Urinary bladder (tissue), 4 donors: ENCODE measurements at places on chromosomes 16 and 17. TPM values are rescaled to one million over a fixed set of nuclear protein-coding genes. Genes with fewer than 3 reads are reported as not detected.

ATP2A3 gene
- polyA plus RNA-seq, result 28.1 TPM

KRTAP3-2 gene
- not detected for polyA plus RNA-seq

NETO2 gene
- polyA plus RNA-seq, result 2.2 TPM

C1QTNF8 gene
- polyA plus RNA-seq, result not detected

LRRC46 gene
- 0.30 TPM for polyA plus RNA-seq

CACNG5 gene
- not detected for polyA plus RNA-seq

RBFOX1 gene
- 0.72 TPM for polyA plus RNA-seq

AIPL1 gene
- not detected for polyA plus RNA-seq

ZNF469 gene
- 1.3 TPM for polyA plus RNA-seq

DNA sequence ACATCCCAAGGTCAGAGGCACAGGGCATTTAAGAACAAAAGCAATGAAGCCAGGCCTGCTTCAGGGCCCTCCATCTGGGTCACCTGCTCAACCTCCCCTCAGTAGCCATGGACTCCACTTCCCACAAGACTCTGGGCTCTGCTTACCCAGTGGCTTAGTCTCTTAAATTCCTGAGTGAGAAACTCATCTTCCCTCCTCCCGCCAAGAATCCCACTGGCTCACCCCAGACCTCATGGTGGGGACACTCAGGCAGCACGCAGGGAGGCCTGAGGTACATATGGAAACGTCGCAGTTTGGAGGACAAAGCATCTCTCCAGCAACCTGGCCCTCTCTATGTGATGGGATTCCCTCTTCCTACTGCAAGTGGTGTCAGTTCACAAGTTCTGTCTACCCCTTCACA lies 326.7 kb upstream of the CDH5 start:
- DNase-seq, result no peak

DNA sequence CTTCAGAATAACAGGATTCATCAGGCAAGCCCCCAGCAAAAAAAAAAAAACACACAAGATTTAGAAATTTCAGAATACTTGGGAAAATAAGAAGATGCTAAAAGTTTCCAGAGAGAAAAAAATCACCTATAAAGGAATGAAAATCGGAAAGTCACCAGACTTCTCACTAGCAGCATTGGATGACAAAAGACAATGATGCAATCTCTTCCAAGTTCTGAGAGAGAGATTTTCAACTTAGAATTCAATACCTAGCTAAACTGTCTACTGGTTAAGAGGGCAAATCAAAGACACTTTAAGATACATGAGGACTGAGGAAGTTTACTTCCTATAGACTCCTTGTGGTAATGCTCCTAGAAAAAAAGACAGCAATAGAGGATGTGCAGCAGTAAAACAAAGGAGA lies 23.9 kb upstream of the TNS4 start:
- no peak for DNase-seq

GRCh38 chr16:3577302-3577752 lies at the start of gene NLRC3:
NLRC3 (minus strand) TSS chr16:3577403; CDS start chr16:3565036, 12,367 bp downstream.
- DNase-seq, result no peak

DNA sequence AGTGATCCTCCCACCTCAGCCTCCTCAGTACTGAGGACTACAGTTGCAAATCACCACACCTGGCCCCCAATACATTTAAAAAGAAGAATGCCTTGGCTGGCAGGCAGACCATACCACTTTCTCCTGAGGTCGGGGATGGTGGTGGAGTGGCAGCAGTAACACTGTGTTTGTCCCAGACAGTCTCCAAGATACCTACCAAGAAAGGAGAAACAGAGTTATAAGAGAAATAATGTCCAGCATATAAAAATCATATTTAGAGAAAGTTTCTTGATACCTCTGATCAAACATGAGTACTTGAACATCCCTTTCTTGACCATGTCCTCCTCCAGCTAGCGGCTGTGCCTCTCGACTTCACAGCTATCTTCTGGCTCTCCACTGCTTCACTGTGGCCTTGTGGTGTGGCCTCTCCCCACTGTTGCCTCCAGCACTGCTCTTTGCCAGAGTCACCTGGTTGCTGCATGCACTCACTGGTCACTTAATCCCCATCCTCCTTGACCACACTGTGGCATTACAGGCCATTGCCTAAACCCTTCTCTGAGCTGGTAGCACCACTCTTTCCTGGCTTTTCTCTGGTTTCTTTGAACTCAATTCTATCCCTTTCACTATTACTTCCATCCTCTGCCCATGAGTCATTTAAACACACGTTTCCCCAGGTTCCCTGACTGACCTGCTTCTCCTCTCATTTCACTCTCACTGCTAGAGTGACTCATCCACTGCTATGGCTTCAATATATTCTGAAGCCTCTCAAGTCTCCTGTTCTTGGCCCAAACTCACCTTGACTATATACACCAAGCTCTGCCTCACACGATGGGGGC lies 45.2 kb downstream of the XPO6 start:
- no peak for DNase-seq

- DNase-seq, result no peak
Measured at GRCh38 chr16:56479469-56479868, 28.1 kb downstream of the OGFOD1 start.

- DNase-seq, result no peak
Measured at GRCh38 chr16:85010446-85010930, 847 bp downstream of the ZDHHC7 start.

DNA sequence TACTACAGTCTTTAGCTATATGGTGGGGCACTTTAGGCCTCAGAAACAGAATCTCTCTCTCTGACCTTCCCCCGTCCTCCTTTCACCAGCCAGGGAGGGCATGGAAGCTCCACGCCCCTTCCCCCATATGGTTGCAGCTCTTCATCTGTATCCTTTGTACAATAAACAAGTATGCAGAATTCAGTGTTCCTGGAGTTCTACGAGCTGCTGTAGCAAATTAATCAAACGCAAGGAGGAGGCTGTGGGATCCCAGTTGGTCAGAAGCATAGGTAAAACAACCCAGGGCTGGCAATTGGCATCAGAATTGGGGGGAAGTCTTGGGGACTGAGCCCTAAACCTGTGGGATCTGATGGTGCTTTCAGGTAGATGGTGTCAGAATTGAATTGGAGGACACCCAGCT lies 163.7 kb upstream of the NLRP1 start:
- no peak for DNase-seq

DNA sequence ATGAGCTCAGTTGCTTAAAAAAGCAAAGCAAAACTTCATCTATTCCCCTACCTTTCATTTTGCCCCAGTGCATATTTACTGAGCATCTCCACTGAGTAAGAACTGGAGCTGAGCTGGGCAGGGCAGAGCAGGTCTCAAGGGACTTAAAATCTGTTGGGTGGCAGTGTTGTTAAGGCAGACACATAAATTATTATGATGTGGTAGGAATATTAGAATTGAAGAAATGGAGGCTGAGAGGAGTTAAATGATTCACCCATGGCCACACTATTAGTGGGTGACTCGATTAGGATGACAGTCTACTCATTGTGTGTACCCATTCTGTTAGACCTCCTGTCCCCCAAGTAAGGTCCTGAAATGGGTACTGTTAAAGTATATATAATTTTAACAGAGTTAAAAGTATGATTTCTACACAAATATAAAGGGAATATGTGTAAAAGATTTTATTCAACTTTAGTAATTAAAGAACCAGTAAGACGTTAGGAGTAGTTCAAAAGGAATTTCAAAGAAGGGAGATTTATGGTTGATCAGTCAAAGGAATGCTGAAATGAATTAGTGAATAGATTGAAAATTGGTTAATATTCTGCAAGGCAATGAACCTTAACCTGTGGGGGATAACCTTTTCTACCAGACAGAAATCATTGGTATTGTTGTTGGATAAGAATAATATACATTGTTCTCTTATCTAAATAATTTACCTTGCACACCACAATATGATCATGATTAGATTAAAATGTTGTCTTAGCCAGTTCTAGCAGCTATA lies 17.5 kb downstream of the ITGB3 start:
- DNase-seq, result no peak

DNA sequence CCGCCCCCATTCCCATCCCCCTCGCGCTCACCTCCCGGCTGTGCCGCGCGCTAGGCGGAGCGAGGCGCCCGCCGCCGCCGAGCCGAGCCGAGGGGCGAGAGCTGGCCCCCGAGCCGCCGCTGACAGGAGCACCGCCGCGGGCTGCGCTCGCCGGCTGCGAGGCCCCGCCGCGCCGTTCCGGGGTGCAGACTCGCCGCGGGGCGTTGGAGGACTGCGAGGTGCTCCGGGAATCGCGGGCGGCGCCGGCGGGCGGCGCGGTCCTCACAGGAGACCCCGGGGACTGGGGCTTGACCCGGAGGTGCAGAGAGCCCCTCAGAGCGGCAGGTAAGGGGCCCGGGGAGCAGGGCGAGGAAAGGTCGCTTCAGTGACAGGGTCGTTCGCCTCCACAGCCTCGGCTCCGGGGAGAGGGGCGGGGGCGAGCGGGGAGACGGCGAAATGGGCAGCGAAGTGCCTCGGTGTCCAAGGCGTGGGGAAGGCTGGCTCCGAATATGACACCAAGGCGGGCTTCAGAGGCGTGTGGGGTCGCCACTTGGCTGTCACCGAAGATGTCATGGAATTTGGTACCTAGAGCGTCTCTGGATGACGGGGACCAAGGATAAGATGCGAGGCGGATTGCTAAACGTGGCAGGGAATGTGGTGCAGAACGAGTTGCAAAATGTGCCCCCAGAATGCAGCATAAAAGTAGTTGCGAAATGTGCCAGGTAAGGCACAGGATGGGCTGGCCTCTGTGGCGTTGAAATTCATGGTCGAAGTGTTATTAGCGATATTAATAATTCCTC lies 580 bp downstream of the TANC2 start:
- no peak for DNase-seq

GRCh38 chr17:34763728-34764665 lies 184.6 kb downstream of the TMEM132E start:
- DNase-seq, result no peak

DNA sequence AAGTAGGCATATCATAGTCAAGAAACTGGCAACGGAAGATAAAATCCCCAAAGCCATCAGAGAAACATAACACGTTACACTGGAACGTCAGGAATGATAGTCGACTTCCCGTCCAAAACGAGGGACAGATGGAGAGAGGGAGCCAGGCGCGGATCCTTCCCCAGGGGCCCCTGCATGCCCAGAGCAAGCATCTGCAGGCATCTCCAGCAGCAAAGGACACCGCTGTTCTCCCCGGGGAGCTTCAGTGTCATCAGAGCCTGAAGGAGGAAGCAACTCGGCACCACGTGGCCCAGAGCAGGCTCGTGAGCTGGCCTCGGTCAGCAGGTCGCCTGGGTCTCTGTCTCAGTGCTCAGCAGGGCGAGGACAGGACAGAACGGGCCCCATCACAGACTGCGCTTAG lies 50.1 kb downstream of the LMF1 start:
- DNase-seq, result no peak

DNA sequence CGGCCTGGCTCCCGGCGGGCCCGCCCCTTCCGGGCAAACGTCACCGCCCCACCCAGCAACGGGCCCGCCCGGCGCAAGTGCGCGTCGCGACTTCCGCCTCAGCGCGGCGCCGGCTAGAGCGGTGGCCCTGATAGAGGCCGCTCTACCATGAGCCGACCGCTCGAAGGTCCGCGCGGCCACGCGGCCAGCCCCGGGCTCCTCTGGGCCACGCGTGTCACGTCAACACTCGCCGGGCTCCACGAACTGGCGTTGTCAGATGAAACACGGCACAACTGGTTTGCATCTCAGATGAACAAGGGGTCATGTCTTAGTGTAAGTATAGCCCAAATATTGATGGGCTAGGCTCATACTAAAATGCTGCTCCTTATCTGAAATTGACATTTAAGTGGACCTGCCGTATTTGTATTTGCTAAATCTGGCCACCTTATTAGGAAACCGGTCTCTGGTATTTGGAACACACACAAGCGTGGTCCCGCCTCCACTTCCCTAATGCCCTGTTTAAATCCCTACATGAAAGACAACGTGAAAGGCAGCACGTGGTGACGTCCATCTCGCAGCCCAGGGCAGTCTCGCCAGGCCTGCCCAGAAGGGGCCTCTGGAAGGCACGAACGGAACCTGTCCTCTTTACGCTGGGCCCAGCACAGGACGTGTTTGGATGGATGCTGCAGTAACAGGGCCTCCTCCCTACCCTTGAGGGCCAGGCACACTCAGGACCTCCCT lies at the start of gene ZNF598:
TSS of gene ZNF598 (minus strand) at position 31 of the 720 bp plus-strand sequence.
- DNase-seq, result peak; percentile 41

GRCh38 chr17:40369923-40370322 lies 5.4 kb upstream of the GJD3 start:
- no peak for DNase-seq

DNA sequence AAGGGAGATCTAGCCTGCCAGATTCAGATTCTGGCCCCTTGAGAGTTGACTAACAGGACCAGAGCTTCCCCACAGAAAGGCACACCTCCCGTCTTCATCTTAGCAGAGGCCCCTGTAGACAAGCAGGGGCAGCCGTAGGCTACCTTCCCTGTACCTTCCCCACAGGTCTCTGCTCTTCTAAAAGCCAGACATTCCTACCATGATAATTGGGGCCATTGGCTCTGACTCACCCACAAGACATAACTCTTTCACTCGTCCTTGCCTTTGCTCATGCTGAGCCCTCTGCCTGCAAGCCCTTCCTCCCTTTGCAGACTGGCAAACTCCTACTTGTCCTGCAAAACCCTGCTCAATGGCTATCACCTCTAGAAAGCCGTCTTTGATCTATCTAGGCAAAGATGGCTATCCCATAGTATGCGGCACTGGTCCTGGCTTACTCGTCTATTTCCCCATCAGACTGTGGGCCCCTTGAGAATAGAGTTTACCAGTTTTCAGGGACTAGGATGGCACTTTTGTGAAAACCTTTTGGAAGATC lies 43.8 kb downstream of the PIMREG start:
- DNase-seq, result no peak

DNA sequence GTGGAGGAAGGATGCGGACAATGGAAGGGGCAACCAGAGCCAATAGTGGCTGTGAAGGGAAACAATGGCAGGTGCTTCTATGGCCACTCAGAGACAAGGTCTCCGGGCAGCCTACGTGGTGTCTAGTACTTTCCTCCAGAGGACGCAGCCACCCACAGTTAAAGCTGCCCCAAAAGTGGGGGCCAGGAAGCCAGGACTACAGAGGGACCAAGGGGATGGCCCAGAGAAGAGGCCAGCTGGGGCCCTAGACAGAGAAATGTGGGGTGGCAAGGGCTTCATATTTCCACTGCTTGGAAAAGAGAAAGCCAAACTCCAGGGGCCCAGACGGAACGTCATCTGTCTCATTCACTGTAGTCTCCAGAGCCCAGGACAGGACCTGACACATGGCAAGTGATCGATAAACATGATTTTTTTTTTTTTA lies 837 bp upstream of the PER1 start:
- no peak for DNase-seq

DNA sequence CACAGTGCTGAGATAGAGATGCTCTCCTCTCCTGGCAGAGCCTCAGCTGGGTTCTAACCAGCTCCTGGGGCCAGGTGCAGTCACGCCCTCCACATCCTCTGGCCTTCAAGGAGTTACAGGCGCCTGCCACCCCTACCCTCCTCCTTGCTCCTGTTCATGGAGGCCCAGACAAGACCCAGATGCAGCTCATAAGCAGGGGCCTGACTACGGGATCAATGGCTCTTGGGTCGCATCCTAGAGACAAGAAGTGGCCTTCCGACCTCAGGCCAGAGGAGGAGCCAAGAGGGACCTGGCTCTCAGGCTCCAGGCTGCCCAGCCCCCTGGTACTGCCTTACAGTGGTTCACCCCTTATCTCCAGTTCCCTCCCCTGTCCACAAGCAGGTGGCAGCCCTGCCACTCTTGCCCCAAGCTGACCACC lies 23.0 kb downstream of the ARHGAP27 start:
- no peak for DNase-seq

GRCh38 chr17:17314501-17315071 lies 11.4 kb downstream of the NT5M start:
- DNase-seq, result no peak

GRCh38 chr16:30355954-30356308 lies 823 bp upstream of the CD2BP2 start:
- DNase-seq, result no peak

- DNase-seq, result no peak
Measured at GRCh38 chr17:66900126-66901010, 64.1 kb upstream of the CACNG4 start.

- DNase-seq, result no peak
Measured at GRCh38 chr16:30565526-30565925, 6.0 kb downstream of the ZNF688 start.
